ENCODE measurements at places on chromosomes 1 and 21.
A peak's percentile ranks its signal among the peaks of the same experiment; 100 is the strongest.

GRCh38 chr21:44345495-44345894 lies 6.3 kb upstream of the CFAP410 start:
- DNase-seq, result no peak

GRCh38 chr1:23810818-23811540 lies 10.4 kb upstream of the GALE start:
- peak; percentile 61 for DNase-seq

GRCh38 chr1:193104502-193104906 lies 710 bp downstream of the GLRX2 start:
- DNase-seq, result peak; percentile 58

- no peak for DNase-seq
These were observed 148.2 kb upstream of the COL6A1 start for GRCh38 chr21:45833414-45833813.

DNA sequence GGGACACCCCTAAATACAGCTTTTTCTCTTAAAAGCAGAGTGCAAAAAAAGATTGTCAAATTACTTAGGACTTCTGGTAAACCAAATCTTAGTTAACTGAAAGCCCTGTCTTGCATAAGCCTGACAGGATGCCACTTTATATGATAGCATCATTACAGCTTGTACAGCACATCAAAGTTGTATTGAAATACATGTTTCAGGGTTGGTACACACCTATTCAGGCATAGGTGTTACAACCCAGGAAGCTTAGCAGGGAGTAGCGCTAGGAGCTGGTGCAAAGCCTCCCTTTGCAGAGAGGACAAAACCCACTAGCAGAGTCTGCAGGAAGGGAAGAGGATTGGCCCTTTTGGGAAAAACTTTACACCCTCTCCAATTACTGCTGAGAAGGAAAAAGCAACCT lies 258.9 kb upstream of the SGIP1 start:
- no peak for DNase-seq

DNA sequence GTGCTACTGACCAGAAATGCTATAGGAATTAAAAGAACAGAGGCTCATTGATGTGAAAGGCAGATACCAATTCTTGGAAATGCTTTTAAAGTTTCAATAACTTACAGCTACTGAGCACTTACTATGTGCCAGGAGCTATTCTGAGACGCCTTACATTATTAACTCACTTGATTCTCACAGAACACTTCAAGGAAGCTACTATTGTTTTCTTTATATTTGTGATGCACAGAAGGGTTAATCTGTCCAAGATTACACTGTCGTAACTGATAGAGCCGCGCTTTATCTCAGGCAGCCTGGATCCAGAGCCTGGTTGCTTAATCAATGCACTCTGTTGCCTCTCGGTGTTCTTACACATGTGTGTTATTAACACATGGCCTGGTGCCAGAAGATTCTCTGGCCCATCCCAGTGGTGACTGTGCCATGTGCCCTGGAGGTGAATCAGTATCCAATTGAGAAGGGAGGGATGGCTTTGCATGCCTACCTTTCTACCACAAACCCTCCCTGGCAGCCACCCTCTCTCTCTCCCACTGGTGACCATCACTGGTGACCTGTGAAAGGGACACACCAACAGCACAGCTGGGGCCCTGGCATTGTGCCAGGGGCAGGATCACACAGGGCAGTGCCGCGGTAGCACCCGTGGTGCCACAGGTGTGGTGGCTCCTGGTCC lies 8.8 kb downstream of the FMO1 start:
- peak; percentile 65 for DNase-seq
